CD4-positive, alpha-beta T cell treated with Interleukin-10 for 1 hour (primary cell): ENCODE measurements at places on chromosomes 16 and 17.
A peak's percentile ranks its signal among the peaks of the same experiment; 100 is the strongest.

DNA sequence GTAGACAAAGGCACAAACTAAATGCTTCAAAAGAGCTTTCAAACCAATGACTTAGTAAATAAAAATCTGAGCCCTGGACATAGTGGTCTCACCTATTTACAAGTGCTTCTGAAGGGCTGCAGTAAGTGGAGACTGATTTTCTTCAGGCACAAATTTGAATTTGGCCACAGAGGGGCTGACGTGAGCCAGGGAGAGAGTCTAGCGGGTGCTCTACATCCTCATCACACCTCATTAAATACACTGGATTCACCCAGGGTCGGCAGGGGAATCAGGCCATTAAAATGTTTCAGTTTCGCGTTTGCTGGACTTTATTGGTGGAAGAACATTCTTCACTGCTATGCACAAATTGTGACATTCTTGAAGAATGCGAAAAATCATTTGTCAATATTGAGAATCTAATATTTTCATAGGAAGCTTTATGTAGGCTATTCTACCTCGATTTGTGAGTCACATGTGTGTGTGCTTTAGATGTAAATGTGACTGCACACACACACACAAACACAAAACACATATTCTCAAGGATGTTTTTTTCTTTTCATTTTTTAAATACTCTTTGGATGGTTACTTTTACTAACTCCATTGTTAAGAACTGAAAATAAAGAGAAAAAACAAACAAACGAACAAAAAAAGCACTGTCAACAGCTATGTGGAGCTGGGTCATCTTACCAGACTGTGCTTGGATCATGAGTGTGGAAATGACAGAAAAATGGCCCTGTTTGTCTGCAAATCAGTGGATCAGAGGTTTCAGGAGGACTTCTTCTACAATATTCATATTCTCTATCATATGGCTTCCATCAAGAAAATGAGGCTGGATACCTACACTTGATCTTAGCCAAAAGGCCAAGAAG is 58.9 kb downstream of the CDH11 start:
- DNase-seq: no peak

DNA sequence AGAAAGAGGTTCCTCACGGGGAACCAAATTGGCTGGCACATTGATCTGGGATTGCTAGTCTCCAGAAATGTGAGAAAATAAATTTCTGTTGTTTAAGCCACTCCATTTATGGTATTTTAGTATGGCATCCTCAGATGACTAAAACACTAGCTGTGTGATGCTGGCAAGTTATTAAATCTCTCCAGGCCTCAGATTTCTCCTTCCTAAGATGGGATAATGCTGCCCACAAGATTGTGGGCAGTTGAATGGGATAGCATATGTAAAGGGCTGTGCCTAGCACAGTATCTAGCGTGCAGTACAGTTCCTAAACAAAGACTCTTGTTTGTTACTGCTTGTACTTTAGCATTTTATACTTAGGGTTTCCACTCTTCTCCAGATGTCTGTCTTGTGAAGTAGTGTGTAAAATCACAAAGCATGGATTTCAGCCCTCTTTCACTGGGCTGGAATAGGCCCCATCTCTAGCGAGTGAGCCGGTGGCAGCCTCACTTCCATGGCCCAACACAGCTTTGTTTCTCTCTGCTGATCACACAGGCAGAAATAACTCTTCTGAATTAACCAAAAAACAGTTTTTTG is 38.2 kb upstream of the PHAF1 start:
- no peak for DNase-seq

- DNase-seq: peak; percentile 78
Observed at GRCh38 chr17:48335858-48336500, 94.0 kb downstream of the SKAP1 start.

DNA sequence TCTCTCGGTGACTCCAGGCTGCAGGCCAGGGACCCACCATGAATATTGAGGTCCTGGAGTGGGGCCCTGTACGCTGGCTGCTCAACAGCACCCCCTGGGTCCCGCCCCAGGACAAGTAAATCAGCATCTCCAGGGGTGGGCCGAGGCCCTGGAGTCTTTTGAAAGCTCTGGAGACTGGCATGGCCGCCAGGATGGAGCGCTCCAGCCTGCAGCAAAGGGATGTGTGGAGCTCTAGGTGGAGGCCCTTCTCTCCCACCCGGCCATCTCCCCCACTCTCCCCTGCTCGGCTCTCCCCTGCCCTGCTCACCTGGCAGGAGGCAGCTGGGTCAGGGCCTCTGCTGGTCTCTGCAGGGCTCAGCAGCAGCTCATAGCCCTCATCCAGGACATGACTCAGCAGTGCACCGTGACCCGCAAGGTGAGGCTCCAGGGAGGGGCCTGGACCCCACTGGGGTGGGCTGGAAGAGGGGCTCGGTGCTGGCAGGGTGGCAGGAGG is 16.6 kb downstream of the SGSH start:
- no peak for DNase-seq

- DNase-seq: peak; percentile 24
Observed at GRCh38 chr16:71537643-71538042, 11.4 kb downstream of the CHST4 start.
